ENCODE measurements at places on chromosomes 16 and 17.

DNA sequence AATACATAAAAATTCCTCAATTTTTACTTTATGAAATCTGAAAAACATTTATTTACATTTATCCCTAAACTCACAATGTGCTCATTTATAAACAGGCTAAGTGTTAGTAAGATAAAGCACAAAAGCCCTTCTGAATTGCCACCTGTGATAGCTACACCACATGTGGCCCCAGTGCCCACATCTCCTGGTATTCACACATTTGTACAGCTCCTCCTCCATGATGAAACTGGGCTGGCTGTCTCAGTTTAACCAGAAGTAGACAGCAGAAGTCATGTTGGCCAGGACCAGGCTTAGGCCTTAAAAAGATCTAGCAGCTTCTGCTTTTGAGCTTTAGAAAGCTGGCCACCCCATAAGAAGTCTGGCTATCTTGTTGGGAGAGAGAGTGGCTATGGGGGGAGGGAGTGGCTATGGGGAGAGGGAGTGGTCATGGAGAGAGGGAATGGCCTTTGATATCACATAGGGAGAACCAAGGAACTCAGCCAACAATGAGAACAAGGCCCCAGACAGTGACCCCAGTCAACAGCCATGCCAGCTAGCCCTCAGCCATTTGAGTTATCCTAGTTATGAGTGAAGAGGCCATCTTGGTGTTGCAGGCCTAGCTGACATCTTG is 47.4 kb downstream of the CEP95 start:
- no peak for DNase-seq

GRCh38 chr16:68660359-68660795 is 15.3 kb downstream of the CDH3 start:
- DNase-seq, result no peak

DNA sequence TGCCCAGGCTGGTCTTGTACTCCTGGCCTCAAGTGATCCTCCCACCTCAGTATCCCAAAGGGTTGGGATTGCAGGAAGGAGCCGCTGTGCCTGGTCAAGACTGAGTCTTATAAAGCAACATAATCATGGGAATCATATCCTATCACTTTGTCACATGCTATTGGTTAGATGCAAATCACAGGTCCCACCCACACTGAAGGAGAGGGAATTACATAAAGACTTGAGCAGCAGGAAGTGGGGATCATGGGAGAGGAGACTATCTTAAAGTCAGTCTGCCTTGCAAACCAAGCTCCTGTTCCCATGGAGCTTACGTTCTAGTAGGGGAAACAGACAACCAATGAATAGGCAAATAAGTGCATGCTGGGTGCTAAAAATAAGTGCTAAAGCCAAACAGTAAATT is 28.3 kb upstream of the TENT4B start:
- DNase-seq, result no peak

GRCh38 chr16:88068476-88069396 is 117.5 kb downstream of the BANP start:
- DNase-seq, result no peak

DNA sequence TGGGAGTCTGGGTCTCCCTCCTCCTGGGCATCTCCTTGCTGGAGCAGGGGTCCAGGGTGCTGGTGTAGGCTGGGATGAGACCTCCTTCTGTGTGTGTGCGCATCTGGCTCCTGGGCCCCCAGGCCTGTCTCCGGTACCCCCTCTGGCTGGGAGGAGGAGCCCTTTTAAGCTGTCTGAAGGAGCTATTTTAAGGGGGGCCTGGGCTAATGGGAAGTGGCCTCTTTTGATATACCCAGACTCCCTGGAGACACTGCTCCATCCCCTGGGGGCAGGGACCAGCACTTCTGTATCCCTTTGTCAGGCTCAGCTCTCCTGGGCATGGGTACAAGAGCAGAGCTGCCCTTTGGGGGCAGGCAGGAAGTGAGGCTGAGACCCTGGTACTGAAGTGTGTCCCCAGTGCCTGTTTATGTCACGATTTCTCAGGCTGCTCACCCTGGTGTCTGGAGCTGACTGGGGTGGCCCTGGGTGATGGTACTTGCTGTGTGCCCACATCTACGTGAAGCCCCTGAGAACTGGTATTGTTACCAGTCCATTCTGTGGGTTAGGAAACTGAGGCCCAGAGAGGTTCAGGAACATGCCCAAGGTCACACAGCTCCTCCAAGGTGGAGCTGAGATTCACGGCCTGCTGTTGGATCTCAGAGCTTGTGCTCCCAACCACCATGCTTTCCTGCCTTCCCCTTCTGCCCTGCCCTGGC is 6.5 kb downstream of the ADCY7 start:
- no peak for DNase-seq

DNA sequence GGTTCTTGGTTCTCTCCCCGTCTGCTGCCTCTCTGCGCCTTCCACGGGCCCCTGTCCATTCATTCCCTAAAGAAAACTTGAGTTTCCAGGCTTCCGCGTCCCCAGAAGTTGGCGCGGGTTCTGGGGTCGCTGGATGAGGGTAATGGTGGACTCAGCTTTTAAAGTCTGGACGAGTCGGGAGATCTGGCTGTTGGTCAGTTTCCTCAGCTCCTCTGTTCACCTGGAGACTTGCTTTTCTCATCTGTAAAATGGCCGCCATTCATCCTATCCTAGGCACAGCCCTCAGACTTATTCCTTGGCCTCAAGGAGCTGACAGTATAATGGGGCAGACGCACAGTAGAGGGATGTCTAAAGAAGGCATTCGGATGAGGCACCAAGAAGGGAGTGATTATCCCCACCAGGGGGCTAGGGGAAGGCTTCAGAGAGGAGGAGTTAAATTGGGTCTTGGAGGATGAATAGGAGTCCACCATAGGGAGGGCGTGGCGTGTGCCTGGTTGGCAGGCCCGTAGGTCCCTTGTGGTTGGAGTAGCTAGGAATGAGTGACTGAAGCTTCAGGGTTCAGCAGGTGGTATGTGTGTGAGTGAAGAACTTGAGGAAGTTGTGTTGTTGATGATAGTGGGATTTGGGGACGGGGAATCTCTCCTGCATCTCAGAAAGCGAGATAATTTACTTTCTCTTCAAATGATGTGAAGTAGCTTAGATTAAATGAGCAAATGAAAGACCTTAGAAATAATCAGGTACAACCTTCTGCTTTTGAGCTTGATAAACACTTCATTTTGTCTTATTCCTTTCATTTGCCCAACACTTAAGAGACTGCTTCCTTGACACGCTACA is 652 bp downstream of the VPS35L start:
- peak; percentile 22 for DNase-seq

GRCh38 chr16:77404775-77405174 is 30.1 kb downstream of the ADAMTS18 start:
- no peak for DNase-seq

DNA sequence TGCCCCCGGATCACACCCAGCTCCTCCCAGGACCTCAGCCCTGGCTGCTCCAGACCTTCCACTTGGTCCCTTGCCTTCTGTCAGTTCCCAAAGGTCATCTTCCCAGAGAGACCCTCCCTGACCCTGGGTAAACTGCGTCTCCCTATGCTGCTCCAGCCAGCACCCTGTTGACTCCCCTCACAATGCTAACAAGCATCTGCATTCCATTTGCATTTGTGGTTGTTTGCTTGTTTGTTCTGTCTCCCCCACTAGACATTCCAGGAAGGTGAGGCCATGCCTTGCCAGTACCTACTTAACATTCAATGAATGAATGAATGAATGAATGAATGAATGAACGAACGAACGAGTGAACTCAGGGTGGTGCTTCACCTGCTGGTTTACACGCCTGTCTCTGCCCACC is 171.2 kb downstream of the WSCD1 start:
- no peak for DNase-seq

GRCh38 chr17:80798595-80799537 is 192.8 kb upstream of the CHMP6 start:
- no peak for DNase-seq

DNA sequence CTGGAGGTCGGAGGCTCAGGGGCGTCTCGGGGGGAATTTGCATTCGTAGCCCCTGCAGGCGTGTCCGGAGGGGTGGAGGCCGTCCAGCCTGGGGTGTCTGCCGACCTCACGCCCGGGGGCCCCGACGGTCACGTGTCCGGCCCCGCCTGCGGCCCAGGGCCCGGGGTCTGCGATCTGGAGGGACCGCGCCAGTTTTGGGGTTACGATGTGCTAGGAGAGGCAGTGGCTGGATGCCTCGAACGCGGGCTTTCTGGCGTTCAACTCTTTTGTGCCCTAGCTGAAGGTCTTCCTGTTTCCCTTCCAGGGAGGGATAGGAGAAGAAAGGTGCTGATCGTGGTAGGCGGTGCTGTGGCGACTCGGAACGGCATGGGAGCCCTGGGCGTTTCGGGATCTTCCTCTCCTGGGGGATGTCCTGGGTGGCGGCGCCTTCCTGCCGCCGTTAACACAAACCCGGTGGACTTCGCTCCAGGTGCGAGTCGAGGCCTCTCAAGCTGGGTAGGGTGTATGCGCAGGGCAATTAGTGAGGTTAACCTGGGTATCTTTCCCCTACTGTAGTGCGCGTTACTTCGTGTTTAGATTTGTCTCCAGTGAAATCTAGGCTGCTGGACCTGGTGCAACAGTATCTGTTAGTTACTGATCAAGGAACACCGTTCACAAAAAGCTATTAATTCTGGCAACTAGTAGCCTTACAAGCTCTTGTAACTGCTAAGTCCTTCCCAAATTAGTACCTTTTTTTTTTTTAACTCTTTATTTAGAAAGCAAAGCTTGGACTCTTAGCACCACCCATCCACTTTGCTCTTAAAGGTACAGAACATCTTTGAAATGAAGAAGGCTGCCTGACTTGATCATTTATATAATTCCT is 1.3 kb downstream of the AKAP1 start:
- DNase-seq, result peak; percentile 26

DNA sequence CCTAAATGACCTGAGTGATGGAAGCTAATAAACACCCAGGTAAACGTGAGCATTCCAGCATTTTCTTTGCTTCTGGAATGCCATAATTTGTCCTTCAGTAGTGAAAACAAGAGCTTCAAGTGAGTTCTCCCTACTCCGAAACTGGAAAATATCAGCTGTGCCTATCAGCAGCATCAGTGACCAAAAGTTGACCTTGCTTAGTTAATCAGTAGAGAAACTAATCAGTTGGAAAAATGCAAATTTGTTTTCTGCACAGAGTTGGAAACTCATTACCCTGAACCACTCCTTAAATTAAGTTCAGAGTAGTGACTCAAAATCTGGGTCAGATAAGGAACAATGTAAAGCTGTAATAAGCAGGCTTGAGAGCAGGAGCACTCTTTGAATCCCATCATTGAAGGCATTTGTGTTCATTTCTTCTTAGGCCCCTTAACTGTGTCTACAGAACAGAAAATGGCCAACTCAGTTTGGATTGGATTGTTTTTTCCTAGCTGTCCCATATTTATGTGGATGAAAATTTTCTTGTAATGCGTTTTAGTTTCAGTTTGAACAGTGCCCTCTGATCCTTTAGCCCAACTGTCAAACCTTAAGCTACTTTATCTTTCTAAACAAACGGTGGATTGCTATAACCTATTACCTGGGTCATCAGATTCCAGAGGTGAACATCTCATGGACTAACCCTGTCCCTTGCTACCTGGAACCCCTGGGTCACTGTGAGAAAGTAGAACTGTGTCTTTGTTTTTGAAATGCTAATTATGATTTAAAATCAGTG is 290.4 kb downstream of the TOX3 start:
- no peak for DNase-seq

DNA sequence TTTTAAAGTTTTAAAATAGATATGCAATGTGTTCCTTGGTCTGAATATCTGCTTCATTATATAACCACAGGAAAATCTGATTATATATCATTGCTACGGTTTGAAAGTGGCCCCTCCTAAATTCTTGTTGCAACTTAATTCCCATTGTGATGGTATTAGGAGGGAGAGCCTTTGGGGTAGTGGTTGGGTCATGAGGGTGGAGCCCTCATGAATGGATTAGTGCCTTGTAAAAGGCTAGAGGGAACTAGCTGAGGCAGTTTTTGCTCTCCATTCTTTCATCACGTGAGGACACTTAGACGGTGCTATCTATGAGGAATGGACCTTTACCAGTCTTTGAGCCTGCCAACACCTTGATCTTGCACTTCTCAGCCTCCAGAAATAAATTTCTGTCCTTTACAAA is 7.6 kb downstream of the ABCA6 start:
- no peak for DNase-seq

DNA sequence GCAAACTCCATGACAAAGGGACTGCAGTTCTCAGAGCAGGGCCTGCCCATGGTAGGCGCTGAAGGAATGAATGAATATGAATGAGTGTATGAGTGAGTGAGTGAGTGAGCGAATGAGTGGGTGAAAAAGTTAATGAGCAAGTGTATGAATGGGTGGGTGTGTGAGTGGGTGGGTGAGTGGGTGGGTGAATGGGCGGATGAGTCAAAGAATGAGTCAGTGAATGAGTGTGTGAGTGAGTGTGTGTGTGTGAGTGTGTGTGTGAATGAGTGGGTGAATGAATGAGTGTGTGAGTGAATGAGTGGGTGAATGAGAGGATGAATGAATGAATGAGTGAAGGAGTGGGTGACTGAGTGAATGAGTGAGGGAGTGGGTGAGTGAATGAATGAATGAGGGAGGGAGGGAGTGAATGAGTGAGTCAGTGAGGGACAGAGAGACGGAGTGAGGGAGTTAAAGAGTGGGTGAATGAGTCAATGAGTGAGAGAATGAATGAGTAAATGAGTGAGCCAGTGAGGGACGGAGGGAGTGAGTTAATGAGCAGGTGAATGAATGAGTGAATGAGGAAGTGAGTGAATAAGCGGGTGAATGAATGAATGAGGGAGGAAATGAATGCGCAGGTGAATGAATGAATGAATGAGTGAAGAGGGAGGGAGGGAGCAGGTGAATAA is 11.1 kb upstream of the CHMP6 start:
- no peak for DNase-seq

- DNase-seq, result no peak
Observed at GRCh38 chr17:63785556-63785955, 11.6 kb downstream of the DDX42 start.

- no peak for DNase-seq
Observed at GRCh38 chr16:86534779-86535615, 20.0 kb downstream of the MTHFSD start.

- DNase-seq, result no peak
Observed at GRCh38 chr17:63918305-63918704, 334 bp downstream of the GH1 start.

DNA sequence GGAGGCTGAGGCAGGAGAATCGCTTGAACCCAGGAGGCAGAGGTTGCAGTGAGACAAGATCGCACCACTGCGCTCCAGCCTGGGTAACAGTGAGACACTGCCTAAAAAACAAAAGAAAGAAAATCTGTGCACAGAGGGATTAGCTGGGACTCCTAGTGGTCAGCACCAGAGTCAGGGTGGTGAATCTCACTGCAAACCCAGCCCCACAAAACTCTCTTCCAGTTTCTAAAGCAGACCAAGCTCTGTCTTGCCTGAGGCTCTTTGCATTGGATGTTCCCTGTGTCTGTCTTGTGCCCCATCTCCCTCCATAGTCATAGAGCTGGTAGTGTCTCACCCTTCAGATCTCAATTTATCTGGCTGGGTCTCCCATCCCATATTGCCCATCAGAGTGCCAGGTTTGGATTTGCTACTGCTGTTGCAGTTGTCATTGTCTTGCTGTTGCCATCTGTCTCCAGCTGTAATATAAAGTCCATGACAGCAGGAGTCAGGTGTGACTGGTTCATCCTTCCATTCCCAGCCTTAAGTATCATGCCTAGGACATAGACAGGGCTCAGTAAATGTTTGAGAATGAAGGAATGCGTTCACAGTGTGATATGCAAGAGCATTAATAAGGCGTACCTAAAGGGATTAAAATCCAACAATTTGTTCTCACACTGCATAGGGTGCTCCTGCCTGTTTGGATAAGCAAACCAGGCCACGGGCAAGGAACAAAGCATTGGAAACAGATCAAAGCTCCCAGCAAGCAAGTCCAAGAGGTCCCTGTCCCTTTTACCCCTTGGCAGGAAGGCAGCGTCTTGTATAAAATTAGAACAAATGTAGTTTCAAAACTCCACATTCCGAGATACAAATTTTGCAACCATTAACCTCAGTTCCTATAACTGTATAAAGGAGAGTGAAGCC is 614.6 kb upstream of the CDH5 start:
- no peak for DNase-seq

GRCh38 chr16:30488764-30489605 is 16.4 kb downstream of the ITGAL start:
- peak; percentile 55 for DNase-seq
